ENCODE measurements at places on chromosomes 12 and 14. TPM values are rescaled to one million over a fixed set of nuclear protein-coding genes. Genes with fewer than 3 reads are reported as not detected.

DNA sequence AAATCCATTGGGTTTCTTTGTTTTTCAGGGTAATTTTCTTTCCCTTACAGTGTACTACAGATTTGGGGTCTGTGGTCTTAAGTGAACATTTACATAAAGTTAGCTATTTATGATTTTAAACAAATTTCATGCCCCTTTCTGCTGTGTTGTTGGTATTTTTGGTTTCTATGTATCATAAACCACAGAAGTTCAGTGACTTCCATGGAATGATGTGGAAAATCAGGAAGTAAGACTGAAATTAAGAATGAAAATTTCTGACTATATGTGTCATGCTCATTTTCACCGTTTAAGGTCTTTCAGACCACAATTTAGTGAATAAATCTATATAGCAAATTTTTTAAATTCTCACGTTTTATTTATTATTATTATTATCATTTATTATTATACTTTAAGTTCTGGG, 31.7 kb downstream of the ETV6 start:
- DNase-seq: no peak

DNA sequence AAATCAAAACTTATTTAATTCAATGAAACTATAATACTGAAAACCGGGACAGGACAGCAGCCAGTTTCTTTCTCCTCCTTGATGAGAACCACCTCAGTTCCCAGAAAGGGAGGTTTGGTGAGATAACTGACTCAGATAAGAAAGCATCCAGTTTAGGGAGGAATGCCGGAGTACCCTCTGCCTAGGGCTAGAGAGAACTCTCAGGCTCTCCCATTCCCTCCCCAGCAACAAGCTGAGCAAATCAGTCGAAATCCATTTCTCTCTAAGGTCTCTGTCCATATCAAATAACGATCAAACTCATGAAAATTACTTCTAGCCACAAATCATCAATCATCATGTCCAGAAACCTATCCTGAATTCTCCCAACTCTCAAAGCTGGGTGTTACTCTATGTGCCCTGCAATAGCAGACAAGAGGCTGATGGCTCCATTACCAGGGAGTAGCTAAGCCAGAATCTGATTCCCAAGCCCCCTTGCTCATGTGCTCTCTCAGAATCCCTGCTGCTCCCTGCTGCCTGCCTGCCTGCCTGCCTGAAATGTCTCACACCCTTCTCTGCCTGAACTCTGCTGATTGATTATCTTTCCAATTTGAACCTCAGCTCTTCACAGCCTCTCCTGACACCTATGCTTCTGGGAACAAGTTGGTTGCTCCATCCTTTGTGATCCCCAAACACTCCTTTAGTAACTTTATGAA, 49.4 kb downstream of the SLC25A47 start:
- no peak for DNase-seq

- no peak for DNase-seq
Measured at GRCh38 chr12:80702889-80703805, 4.3 kb upstream of the MYF6 start.

Gene SYNDIG1L
- 0.13 TPM for total RNA-seq
